ENCODE measurements at places on chromosomes 7 and 10.

- no peak for DNase-seq
These were observed 45.8 kb upstream of the CARD11 start for GRCh38 chr7:3089493-3089892.

- no peak for DNase-seq
These were observed 281.4 kb upstream of the MKLN1 start for GRCh38 chr7:131046246-131046645.

DNA sequence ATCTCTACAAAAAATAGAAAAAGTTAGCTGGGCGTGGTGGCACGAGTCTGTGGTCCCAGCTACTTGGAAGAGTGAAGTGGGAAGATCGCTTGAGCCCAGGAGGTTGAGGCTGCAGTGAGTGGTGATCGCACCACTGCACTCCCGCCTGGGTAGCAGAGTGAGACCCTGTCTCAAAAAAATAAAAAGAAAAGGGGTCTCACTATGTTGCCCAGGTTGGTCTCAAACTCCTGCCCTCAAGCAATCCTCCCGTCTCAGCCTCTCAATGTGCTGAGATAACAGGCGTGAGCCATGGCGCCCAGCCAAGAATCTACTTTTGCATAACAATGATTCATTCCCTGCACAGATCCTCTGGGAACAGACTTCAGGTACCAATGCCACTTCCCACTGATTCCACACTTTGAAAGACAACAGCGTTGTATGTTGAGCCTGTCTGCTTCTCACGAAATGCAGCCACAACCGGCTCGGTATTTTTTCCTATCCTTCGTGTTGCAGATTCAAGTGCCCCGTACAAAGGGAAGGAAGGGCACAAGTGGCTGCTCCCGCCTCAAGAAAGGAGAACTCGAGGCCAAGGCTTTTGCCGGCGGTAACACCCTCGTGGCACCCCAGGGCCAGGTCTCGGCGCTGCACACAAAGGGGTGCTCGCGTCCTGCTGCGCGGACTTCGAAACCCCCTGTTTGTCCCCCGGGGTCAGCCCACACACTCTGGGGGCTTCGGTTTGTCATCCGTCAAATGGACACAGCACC, 745 bp downstream of the DAGLB start:
- DNase-seq = peak; percentile 33

DNA sequence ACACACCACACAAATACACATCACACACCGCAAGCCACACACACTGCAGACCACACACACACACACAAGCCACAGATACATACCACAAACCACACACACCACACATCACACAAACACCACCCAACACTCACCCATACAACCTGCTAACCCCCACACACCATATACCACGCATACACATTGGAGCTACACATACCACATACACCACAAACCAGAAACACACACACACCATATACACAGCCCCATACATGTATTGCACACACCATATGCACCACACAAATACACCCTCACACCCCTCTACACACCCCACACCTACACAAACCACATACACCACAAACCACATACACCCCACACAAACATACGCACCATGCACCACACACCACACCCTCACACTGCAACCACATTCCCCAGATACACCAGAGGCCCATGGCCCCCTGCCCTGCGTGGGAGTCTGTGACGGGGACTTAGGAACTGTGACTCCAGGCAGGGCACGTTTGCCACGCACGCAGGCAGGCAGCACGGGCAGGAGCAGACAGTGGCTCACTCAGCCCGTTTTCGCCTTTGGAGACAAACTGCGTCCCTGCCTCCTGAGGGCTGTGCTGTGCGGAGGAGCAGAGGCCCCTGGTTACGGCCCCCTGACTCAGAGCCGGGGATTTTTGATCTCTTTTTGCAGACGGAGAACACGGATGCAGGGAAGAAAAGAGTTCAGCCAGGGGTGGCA, 52.6 kb downstream of the TMEM209 start:
- no peak for DNase-seq

DNA sequence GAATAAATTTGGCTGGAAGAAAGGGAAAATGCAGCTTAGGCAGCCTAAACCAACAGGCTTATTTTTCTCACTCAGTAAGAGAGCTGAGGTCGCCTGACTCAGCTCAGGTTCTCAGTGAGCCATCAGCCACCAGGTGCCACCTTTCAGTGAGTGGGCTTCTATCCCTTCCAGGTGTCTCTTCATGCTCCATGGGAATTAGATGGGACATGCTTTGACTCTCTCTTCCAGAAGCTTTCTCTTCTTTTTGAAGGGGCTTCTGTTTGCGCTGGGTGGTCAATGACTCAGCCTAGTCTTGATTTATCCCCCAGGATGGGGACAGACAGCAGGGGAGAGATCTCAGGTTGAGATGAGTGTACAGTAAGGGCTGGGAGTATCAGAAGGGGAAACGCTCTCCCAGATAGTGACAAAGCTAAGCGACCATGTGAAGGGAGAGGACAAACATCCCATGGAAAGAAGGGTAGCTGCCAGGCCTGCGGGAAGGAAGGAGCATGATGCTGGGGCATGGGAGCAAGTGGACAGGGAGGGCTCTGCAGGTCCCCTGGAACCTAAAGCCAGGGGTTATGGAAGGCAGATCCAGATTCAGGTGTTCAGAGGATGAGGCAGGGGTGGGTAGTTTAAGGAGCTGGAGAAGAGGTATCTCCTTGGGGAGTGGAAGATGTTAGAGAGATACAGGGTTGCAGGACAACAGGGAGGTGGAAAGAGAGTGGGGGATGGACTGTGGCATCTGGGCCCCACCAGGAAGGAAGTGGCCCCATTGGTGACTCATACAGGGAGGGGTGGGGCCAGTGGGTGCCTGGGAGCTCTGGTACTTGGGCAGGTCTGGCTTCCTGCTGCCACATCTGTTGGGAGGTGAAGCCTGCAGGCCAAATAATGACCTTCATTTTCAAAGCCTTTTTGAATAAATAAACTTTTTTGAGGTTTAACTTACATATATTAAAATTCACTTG, 32.5 kb downstream of the OGDH start:
- peak; percentile 88 for DNase-seq

DNA sequence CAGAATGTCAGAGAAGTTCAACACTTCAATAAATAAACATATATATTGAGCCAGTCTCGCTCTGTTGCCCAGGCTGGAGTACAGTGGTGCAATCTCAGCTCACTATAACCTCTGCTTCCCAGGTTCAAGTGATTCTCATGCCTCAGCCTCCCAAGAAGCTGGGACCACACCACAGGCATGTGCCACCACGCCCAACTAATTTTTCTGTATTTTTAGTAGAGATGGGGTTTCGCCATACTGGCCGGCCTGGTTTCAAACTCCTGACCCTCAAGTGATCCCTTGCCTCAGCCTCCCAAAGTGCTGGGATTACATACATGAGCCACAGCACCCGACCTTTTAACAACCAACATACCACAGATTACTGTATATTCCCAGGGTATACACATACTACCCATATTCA, 134.2 kb downstream of the JMJD1C start:
- DNase-seq = no peak

DNA sequence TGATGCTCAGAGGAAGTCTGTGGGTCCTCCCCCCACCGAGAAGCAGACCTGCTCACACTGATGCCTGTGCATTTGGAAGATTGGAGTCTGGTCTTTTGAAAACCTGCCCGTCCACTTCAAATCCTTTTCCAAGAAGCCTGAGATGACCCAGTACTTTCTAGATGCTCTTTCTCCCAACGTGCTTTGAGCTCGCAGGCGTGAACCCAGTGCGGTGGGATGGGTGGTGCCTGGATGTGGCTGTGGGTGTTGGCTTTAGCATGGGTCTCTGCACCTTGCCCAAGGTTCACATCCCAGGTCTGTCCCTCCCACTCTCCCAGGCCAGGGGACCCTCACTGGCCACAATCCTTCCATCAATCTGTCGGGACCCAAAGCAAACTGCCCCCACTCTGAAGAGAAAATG, 170.2 kb downstream of the ADARB2 start:
- no peak for DNase-seq

- DNase-seq = no peak
These were observed 110.5 kb upstream of the INSIG1 start for GRCh38 chr7:155187061-155187785.

DNA sequence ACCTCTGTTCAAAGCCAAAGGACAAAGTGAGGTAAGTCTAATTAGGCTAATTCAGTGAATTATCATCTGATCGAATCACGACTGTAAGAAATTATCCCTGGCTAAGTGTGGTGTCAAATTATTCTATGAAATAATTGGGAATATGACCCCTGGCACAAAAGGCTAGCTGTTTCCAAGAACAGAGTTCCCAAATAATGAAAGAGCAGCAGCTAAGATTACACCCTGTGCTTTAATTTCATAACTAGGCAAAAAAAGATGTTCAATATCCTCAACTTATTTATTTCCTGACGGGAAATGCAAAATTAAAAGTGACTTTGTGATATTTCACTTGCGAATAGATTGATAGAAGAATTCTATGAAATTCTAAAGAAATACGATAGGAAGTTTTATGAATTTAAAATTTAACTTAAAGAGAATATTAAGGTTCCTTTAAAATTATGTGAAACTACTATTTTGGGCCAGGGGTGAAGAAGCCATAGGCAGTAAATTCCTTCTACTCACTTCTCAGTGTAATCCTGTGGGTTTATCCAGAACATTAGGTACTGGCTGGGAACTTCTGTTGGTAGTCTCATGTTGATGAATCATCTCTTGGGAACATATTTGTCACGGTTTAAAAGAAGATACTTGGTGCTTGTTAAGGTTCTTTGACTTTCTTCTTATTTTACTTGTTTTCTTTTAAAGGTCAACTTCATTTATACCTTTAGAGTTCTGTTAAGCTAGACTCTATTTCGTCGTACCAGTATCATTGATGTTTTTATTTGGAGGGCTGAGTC, 148.5 kb downstream of the POLR1F start:
- no peak for DNase-seq

DNA sequence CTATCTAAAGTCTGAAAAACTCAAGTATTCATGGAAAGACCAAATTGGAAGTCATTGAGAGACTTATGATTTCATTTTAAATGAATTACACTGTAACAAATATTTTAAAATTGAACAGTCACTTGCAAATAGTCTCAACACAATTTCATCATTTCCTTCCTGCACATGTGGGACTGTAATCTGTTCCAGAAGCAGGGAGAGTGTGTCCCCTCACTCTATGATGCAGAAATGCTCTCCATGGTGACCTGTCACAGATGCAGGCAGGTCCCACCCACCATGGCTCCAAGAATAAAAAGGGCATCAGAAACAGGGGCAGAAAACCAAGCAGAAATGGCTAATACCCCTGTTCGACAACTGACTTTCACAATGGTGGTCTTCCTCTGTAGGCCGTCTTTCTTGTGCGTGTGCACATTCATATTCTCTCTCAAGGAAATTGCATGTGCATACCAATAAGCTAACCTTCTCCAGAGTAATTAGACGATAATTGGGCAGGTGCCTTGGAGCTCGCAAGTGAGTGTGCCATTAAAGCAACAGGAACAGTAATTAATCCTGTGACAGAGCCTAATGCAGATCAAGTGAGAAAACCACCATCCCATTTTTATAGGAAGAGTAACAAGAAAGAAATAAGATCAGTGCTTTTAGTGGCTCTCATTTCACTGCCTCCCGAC, 170.9 kb downstream of the ZMYND11 start:
- DNase-seq = no peak

GRCh38 chr10:49362596-49363260, 33.2 kb downstream of the DRGX start:
- no peak for DNase-seq

- DNase-seq = no peak
These were observed 78.0 kb downstream of the PRKAG2 start for GRCh38 chr7:151798851-151799448.

GRCh38 chr7:121442845-121443244, 46.7 kb upstream of the FAM3C start:
- DNase-seq = peak; percentile 6

GRCh38 chr7:151795168-151795811, 81.6 kb downstream of the PRKAG2 start:
- DNase-seq = peak; percentile 13

GRCh38 chr10:125344573-125345171, 184.3 kb upstream of the CTBP2 start:
- DNase-seq = no peak

DNA sequence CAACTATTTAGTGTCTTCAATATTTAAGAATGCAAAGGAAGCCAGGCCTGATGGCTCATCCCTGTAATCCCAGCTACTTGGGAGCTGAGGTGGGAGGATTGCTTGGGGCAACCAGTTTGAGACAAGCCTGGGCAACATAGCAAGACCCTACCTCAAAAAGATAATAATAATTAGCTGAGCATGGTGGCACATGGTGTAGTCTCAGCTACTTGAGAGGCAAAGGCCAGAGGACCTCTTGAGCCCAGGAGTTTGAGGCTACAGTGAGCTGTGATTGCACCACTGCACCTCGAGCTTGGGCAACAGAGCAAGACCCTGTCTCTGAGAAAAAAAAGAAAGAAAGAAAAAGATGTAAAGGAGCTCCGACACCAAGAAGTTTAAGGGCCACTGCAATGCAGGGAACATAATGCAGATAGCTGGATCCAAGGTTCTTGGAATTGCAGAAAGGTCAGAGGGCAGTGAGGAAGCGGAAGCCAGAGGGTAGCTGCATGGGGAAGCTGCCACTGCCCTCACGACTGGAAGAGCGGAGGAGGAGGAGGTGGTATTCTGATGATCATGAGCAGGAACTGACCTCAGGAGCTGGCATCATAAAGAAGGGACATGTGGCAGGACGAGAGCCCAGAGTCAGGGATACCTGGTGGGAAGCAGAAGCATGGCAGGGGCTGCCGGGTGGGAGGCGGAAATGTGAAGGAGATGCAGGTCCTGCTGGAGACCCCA, 60.2 kb upstream of the PODXL start:
- DNase-seq = no peak

- no peak for DNase-seq
These were observed 122.9 kb upstream of the MYO3A start for GRCh38 chr10:25811052-25811685.

DNA sequence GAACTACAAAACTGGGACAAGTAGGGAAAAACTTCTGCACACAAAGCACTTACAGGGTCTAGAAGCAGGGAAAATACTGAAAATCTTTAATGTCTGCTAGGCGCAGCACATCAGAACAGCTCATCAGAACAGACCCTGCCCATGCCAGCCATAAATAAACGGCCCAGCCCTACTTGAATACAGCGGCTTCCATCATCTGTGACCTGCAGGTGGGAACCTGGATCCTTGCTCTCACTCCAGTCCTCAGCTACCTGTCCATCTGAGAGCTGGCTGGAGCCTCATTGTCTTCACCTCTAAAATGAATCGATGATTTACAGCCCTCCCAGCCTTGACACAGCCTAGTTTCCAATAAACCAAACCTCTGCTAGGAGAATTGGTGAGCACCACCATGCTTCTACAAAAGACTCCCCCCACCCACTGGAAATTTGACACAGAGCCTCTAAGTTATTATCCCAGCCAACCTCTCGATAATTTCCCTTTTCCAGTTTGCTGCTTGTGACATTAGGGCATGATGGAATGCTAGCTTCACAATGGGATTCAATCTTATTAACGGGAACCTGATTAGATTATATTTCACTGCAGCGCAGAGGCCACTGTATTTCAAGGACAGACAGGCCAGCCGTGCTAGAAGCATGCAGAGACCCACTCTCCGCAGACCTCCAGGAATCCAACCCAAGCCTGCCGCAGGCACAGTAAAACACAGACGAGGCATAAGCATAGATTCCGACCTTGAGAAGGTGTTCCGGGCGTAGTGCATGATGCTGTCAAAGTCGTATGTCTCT, 61.6 kb upstream of the OPALIN start:
- no peak for DNase-seq

- DNase-seq = no peak
These were observed 50.4 kb upstream of the EBF3 start for GRCh38 chr10:130014263-130015074.

Measured in CD4-positive, alpha-beta T cell treated with Interferon gamma for 1 hour (primary cell).